ENCODE measurements at places on chromosomes 12 and 14.
A peak's percentile ranks its signal among the peaks of the same experiment; 100 is the strongest.

DNA sequence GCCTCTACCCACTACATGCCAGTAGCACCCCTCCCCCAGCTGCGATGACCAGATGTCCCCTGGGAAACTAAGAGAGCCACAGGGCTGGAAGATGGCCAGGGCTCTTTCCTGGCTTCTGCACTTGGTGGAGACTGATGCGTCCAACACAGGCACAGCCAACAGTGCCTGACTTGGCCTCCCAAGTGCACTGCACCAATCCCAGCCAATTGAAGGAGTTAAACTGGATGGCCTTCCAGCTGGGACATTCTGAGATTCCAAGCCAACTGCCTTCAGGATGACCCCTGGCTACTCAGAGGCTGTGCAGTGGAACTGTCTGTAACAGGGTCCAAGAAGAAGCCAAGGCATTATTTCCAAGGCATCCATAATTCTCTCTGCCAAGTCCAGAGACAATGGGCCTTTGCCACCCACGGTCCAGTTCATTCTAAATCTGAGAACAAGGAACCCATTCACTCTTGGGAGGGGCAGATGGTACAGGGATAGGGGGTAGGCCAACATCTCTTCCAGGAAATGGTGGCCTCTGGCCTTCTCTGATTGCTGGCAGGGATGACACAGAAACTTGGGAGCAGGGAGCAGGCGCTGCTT is 35.2 kb downstream of the PRIMA1 start:
- no peak for DNase-seq

DNA sequence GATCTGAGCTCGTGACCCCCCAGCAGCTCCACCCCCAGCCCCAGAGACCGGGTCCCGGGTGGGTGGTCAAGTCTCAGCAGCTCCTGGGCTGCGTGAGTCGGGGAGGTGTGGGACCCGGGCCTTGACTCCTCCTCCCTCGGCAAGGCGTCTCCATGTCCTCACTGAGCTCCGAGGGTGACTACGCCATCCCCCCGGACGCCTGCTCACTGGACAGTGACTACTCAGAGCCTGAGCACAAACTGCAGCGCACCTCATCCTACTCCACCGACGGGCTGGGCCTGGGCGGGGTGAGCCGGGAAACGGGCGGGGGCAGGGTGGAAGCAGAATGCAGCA is 28.1 kb downstream of the PIGH start:
- DNase-seq = no peak

GRCh38 chr12:120230326-120230973 is 29.5 kb upstream of the RPLP0 start:
- DNase-seq = peak; percentile 98

DNA sequence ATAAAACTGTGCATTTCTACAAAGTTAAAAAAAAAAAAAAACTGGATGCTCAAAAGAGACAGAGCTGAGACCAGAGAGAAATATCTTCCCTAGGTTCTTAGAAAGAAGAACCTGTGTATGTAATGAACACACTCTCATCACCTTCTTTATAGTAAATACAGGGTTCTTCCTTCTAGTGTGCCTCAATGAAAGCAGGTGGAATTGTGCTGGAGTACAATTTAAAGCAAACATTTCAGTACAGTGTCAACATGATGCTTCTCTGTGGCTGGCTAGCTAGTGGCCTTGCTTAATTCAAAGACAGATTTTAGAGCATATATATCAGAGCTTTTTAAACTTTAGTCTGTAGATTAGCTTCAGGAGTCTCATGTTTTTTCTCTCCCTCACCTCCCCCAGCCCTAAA is 249.8 kb upstream of the ARHGAP5 start:
- no peak for DNase-seq

DNA sequence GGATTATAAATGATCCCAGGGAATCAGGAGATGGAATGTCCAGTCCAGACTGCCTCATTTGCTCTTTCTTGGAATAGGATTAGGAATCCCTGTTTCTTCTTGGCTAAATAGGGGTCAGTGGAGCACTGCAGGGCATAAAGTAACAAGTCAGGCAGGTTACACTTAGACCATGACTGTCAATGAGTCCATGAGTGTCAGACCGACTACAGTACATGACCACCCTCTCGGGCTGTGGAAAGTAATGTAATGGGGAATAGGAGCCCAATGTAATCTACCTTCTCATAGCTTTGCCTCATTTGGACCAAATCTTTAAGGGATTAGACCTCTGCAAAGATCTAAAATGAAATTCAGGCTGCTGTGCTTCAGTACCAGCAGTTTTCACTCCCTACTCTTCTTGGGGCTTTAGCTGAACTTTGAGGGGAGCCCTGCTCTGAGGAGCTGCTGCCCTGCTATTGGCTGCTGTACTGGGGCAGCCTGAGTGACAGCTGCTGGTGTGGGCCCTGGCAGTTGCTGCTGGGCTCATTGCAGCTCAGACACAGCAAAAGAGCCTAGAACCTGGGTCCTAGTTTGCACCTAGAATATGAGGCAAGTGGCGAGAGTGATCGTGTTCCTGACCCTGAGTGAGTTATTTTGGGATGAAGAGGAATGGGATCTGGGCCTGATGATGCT is 62.2 kb upstream of the OR4E1 start:
- no peak for DNase-seq

- DNase-seq = no peak
Observed at GRCh38 chr12:86574143-86574542, 318.0 kb upstream of the MGAT4C start.

- peak; percentile 53 for DNase-seq
Observed at GRCh38 chr12:48903982-48904411, 21.3 kb downstream of the FKBP11 start.

- DNase-seq = no peak
Observed at GRCh38 chr12:106192659-106193393, 54.1 kb upstream of the NUAK1 start.

DNA sequence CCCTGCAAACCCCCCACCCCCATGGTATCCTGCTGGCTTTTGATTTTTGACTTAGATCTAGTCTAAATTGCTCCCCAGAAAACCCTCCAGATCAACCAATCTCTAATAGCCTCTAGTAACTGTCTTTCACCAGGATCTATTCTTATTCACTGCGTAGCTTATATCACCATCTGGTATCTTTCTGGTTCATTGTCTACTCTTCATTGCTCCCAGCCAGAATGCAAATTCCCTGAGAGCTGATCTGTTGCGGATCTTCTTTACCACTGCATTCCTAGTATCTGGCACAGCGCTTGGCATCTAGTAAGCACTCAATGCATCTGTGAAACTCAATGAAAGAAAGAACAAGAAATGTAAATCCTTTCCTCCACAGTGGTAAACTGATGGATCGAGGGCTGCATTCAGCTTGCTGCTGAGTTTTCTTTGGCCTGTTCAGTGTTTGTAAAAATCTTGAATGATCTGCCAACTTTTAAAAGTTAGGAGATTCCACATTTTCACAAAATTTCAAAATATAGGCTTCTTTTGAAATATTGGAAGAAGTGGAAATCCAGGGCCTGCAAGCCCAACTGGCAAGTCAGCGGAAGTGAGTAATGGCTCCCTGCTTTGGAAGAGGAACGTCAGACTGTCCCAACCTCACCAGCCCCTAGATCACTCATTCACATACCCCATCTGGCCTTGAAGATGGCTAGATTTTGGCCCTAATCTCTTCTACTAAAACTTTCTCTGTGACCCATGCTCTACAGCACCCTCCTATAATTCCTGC is 274.2 kb downstream of the SSPN start:
- no peak for DNase-seq

- no peak for DNase-seq
Observed at GRCh38 chr12:29216797-29217575, 67.9 kb downstream of the FAR2 start.

- DNase-seq = no peak
Observed at GRCh38 chr12:72521326-72521725, 249.2 kb downstream of the TRHDE start.

- DNase-seq = no peak
Observed at GRCh38 chr14:76589246-76589645, 172.0 kb upstream of the VASH1 start.

DNA sequence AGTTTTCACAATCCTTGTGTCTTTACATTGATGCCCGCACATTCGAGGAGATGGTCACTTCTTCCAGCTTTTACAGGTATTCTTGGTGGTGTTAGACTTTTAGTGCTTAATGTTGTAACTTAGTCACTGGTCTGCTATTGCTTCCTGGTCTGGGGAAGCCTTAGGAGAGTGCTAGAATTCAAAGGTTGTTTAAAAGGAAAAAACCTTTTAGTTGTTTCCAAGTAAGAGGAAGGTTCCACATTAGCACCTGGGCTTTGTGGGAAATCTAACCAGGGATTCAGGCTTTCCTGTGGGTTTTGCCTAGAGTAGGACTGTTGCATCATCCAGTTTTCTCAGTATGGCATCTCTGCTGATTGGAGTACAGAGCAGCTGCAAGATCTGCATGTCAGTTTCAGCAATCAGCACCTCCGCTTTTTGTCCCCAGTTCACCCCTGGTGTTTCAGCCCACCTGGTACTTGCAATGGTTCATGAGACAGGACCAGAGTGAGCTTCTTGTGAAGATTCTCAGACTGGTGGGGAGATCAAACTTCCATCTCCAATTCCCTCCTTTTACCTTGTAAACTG is 44.0 kb upstream of the PLBD1 start:
- no peak for DNase-seq

- DNase-seq = peak; percentile 65
Observed at GRCh38 chr14:55600784-55601561, 21.0 kb downstream of the KTN1 start.

- peak; percentile 84 for DNase-seq
Observed at GRCh38 chr14:73188501-73188911, 48.8 kb upstream of the PAPLN start.

GRCh38 chr14:91409928-91410718 is 7.5 kb downstream of the CCDC88C start:
- DNase-seq = no peak

GRCh38 chr12:24230061-24230701 is 280.7 kb upstream of the SOX5 start:
- no peak for DNase-seq

DNA sequence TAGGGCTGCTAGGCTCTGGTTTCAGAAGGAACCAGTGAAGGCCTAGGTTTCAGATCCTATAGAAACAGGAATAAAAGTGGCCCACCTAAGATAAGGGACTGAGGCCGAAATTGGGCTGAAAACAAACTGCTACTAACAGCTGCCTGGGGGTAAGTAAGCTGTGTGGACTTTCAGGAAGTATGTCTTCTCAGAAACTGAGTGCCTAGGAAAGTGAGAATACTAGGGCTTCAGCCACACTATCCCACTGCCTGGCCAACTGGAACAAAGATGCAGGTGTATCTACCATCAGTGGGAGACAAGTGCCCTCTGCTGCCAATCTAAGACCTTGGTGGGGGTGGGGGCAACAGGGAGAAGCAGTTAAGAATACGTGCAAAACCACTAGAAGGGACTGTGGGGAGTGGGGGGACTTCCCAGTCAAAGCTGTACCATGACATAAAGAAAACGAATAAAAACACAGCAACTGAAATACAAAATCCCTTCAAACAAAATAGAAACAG is 82.5 kb downstream of the MED13L start:
- DNase-seq = no peak

GRCh38 chr14:102988054-102988453 is 65.6 kb downstream of the AMN start:
- no peak for DNase-seq

DNA sequence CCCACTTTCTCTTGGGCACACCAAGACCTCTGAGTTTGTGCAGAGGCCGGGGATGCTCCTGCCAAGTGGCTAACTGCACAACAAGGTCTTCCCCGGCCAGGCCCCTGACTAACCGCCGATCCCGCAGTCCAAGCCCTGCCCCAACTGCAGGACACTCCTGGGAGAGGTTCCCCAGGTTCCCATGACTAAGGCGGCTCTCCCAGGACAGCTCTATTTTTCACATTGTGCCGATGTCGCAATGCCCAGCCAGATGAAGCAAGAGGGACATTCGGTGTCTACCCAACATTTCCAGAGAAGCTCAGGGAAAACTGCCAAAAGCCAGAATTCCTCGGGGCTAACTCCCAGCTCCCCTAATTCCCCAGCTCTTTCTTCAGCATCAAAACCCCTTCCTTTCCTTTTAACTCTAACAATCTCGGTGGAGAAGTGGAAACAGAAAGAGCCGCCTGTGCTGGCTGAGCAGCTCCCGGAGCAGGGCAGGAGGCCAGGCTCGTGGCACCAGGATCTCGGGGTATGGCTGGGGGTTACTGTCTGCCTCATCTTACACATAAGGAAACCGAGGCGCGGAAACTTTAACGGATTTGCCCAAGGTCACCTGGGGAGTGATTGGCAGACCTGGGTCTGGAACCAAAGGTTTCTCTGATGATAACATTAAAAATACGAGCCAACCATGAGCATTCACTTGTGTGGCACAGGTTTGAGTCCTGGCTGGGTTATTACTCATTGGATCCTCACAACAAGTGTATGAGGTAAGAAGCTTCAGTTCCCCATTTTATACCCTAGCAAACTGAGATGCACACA is 318.2 kb downstream of the BCL11B start:
- no peak for DNase-seq

DNA sequence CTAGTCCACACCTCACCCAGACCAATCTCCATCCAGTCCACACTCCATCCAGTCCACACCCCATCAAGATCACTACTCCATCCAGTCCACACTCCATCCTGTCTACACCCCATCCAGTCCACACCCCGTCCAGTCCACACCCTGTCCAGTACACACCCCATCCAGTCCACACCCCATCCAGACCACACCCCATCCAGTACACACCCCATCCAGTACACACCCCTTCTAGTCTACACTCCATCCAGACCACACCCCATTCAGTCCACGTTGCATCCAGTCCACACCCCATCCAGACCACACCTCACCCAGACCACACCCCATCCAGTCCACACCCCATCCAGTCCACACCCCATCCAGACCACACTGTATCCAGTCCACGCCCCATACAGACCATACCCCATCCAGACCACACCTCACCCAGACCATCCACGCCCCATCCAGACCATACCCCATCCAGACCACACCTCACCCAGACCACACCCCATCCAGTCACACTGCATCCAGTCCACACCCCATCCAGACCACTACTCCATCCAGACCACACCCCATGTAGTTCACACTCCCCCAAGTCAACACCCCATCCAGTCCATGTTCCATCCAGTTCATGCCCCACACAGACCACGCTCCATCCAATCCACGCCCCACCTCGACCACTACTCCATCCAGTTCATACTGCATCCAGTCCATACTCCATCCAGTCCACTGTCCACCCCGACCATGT is 116.6 kb upstream of the RTL1 start:
- no peak for DNase-seq

GRCh38 chr14:42229976-42230375 is 623.3 kb downstream of the LRFN5 start:
- DNase-seq = no peak

- DNase-seq = no peak
Observed at GRCh38 chr12:51917746-51918453, 10.6 kb downstream of the ACVRL1 start.

DNA sequence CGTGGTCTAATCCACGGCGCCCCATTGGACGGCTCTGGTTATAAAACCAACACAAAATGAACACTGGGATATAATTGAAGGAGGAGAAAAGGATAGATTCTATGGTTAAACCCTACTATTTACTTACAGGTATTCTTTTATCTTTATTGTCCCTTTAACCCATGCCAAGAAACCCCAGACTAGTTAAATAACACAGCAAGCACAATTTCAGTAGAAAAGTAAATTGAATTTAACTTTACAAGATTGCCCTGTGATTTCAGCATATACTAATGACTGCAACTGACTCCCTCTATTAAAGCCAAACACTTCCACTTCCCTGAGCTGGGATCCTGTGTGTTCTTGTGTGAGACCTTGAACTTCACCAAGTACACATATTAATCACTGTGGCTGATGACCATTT is 45.3 kb downstream of the BCL11B start:
- no peak for DNase-seq
